Testis (tissue), 5 donors: ENCODE measurements at places on chromosomes 1 and 21. TPM values are rescaled to one million over a fixed set of nuclear protein-coding genes. Genes with fewer than 3 reads are reported as not detected.
A peak's percentile ranks its signal among the peaks of the same experiment; 100 is the strongest.

- no peak overlapping the region for H3K4me3 ChIP-seq
- no peaks in the 10 kb centered on the region for H3K36me3 ChIP-seq
- no peak for DNase-seq
- H3K27me3 ChIP-seq: no peaks in the 10 kb centered on the region
These were observed 5.8 kb downstream of the OLIG1 start for GRCh38 chr21:33075596-33076195.

GRCh38 chr1:59703918-59704378 lies 110.8 kb upstream of the HOOK1 start:
- no peak overlapping the region for H3K27ac ChIP-seq
- H3K4me1 ChIP-seq: peaks cover 3% of the 10 kb centered on the region
- no peak for DNase-seq
- no peaks in the 10 kb centered on the region for H3K36me3 ChIP-seq
- no peaks in the 10 kb centered on the region for H3K27me3 ChIP-seq
- no peak overlapping the region for H3K4me3 ChIP-seq

DNA sequence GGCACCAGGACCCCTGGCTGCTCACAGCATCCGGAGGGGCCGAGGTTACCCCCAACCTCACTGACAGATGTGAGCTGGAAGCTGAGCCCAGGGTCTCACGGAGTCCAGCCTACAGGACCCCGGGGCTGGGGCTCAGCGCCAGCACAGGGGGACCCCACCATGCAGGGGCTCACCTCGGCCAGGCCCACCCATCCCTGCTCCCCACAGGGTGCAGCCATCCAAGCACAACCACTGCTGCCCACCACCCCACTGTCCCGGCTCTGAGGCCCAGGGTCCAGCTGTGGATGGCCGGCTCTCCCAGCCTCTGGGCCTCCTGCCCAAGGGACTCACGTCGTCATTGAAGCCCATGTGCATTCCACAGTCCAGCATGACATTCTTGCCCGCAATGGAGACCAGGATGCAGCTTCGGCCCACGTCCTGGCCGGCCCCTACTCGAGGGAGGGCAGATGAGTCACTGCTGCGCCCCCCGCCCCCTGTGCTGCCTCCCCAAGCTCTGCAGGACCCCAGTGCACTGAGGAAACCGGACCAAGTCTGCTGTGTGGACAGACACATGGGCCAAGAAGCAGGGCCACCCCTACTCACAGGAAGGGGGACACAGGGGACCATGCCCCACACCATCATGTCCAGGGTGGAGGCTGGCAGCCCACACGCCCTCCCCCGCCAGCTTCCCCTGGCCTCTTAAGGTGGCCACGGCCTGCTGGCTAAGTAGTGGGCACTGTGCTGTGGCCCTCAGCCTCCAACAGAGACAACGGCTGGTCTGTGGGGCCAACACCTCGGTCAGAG lies 3.6 kb downstream of the INTS11 start:
- H3K27ac ChIP-seq: no peak overlapping the region
- H3K27me3 ChIP-seq: no peaks in the 10 kb centered on the region
- peaks cover 30% of the 10 kb centered on the region for H3K4me1 ChIP-seq
- no peaks in the 10 kb centered on the region for H3K36me3 ChIP-seq
- no peak overlapping the region for H3K4me3 ChIP-seq

DNA sequence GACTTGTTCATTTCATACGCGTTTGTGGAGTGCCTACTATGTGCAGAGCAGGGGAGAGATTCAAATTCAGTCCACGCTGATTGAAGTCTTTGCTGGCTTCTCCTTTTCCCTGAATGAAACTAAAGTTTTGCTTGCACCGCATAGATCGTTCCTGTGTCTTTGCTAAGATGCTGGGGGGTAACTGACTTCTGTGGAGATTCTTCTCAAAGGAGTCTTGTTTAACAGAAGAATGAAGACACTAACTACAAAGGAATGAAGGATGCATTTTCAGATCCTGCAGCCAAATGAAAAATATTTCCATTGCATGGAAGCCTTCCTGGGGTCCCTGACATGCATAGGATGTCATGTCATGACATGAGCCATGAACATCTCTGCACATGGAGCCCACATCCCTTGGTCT lies 26.9 kb upstream of the H6PD start:
- no peaks in the 10 kb centered on the region for H3K27me3 ChIP-seq
- no peaks in the 10 kb centered on the region for H3K36me3 ChIP-seq
- DNase-seq: no peak
- no peaks in the 10 kb centered on the region for H3K4me1 ChIP-seq

GRCh38 chr1:114345930-114346479 lies 165.0 kb downstream of the TRIM33 start:
- DNase-seq: peak; percentile 35
- peak overlapping the region; percentile 86 for H3K27ac ChIP-seq
- peaks cover 10% of the 10 kb centered on the region for H3K4me1 ChIP-seq
- no peaks in the 10 kb centered on the region for H3K36me3 ChIP-seq
- no peaks in the 10 kb centered on the region for H3K27me3 ChIP-seq

DNA sequence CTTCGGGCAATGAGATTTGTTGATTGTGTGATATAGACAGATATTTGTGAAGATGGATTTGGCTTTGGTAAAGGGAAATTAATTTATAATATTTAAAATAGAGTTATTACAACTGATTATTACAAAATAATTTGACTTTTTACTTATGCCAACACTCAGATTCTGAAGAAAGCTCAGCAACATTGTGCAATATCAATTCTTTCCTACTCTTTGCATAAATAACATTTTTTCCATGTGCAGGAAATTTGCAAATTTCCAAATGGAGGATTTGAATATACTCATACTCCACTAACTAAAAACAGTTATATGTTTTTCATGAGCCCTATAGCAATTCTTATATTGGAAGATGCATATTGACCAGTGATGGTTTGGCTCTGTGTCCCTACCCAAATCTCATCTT lies 676.4 kb upstream of the ADAMTS5 start:
- no peaks in the 10 kb centered on the region for H3K4me1 ChIP-seq
- no peaks in the 10 kb centered on the region for H3K36me3 ChIP-seq
- no peak overlapping the region for H3K4me3 ChIP-seq
- H3K27me3 ChIP-seq: no peaks in the 10 kb centered on the region
- DNase-seq: no peak

DNA sequence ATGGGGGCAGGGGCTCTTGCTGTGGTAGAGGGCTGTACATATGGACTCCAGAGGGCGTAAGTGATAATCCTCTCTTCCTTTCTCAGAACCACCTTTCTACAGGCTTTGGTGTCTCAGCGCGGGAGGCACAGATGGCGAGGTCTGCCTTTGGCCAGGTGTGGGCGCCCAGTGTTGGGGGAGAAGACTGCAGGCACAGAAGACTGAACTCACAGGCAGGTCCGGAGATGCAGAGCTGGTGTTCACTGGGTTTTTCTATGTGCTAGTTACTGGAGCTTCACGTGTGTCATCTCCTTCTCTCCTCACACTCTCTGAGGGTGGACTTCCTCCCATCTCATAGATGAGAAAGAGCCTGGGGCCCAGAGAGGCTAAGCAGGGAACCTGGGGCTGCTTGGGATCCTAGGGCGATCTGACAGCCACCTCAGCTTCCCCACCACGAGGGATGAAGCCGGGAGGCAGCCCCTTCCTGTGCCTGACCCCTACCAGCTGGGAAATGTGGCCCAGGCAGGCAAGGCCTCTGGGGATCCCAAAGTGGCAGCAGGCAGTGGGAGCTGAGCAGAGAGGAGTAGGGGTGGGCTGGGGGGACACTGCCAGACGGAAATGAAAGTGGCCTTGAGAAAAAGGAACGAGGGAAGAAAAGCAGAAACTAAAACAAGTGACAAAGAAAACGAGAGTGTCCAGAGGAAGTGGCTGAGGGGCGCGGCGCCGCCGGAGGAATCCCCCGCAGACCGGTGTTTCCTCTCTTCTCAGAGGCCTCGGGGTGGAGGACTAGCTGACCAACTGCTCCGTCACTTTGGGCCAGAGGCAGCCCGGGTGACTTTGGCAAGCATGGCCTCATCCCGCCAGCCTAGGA lies 191.6 kb downstream of the HIVEP3 start:
- H3K27me3 ChIP-seq: no peaks in the 10 kb centered on the region
- H3K27ac ChIP-seq: no peak overlapping the region
- peak; percentile 25 for DNase-seq
- peaks cover 20% of the 10 kb centered on the region for H3K4me1 ChIP-seq

- H3K4me1 ChIP-seq: no peaks in the 10 kb centered on the region
- no peaks in the 10 kb centered on the region for H3K27me3 ChIP-seq
- H3K27ac ChIP-seq: no peak overlapping the region
- no peaks in the 10 kb centered on the region for H3K36me3 ChIP-seq
- no peak for DNase-seq
- H3K4me3 ChIP-seq: no peak overlapping the region
These were observed 190.6 kb downstream of the FMN2 start for GRCh38 chr1:240282061-240282830.

DNA sequence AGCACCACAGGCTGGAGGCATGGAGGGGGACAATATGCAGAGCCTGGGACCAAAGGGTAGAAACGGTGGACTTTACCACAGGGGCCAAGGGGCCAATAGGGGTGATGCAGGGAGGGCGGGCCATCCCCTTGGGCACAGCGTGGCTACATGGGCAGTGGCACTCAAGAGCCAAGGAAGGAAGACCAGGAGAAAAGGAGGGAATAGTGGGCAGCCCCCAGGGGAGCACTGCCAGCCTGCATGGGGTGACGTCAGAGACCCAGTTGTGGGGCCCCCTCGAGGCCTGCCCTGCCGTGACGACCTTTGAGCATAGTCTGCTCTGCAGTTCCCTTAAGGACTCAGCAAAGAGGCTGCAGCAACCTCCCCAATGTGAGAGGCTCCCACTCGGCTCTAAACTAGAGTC lies 95.5 kb upstream of the TMPRSS2 start:
- no peaks in the 10 kb centered on the region for H3K36me3 ChIP-seq
- H3K27me3 ChIP-seq: no peaks in the 10 kb centered on the region
- H3K4me1 ChIP-seq: peaks cover 12% of the 10 kb centered on the region
- no peak overlapping the region for H3K27ac ChIP-seq
- no peak overlapping the region for H3K4me3 ChIP-seq

DNA sequence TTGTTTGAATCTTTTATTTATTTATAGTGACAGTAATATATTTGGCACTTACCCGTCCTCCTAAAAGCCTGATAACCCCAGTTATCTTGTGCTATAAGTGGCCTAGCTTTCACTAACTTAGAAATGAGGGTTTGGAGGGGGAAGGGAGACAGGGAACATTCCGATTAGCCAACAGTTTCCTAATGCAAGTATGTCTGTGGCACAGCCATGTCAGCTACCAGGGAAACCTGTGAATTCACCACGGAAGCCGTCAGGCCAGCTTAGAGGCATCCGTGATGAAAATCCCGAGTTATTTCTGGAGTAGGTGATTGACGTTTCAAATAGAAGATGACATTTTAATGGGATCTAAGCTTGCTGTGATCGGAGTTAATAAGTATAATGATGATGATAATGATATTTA lies 39.4 kb upstream of the BCL10 start:
- H3K27ac ChIP-seq: no peak overlapping the region
- no peak overlapping the region for H3K4me3 ChIP-seq
- H3K4me1 ChIP-seq: no peaks in the 10 kb centered on the region
- no peak for DNase-seq
- no peaks in the 10 kb centered on the region for H3K27me3 ChIP-seq

DNA sequence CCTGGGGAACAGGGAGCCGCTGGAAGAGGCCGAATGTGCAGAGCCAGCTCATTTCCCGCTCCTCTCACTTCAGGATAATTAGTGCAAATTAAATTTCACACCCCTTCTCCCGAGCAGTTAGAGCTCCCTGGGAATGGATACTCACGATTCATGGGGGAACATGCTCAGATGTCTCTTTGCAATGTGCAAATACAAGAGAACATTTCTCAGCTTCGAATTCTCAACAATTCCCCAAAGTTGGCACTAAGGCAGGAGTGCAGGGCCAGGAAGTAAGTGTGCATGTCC lies 54.9 kb downstream of the CAMK2N1 start:
- no peaks in the 10 kb centered on the region for H3K36me3 ChIP-seq
- no peaks in the 10 kb centered on the region for H3K27me3 ChIP-seq
- H3K4me3 ChIP-seq: no peak overlapping the region

DNA sequence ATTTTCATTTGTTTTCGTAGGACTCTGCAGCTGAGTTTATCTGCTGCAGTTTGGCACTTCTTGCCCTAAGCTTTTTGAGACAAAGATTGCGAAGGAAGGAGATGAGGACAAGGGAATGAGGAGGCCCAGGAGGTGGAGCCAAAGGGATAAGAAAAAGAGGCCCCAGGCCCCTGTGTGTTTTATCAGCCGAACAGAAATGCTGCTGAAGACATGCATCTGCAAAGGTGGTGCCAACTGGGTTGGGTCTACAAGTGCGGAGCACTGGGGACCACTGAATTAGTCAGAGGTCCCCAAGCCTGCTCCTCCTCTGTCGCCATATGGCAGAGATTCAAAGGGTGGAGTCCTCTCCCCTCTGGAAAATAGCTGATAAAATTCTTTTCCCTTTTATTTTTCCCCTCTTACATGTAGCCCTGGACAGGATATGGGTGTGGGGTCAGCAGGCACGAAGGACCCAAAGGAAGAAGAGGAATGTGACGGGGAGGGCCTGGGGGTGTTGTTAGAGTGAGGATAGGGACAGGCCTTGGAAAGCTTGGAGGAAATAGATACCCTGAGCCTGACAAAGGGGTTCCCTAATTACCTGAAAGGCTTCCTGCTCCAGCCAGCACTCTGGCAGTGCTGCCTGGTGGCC lies 2.7 kb downstream of the CD34 start:
- peak overlapping the region; percentile 61 for H3K27ac ChIP-seq
- H3K36me3 ChIP-seq: no peaks in the 10 kb centered on the region
- DNase-seq: peak; percentile 56
- no peaks in the 10 kb centered on the region for H3K27me3 ChIP-seq

DNA sequence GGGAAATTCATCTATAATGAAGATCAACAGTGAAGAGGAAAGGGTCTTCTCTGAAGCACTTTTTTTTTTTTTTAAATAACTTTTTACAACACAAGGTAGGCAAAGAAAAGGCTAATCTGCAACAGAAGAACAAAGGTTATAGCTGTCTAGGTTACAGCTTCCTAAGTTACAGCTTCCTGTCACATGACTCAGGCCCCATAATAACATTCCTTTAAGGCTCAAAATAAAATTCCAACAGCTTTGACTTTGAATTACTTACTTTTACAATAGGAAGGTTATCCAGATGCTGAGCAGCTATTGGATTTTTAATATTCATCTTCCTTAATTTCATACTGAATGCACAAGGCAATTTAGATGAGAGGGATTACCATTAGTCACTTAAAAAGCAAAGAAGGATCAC lies 40.4 kb upstream of the TMEM61 start:
- H3K27ac ChIP-seq: no peak overlapping the region
- DNase-seq: no peak
- no peaks in the 10 kb centered on the region for H3K36me3 ChIP-seq
- no peak overlapping the region for H3K4me3 ChIP-seq

- H3K36me3 ChIP-seq: no peaks in the 10 kb centered on the region
- H3K4me1 ChIP-seq: no peaks in the 10 kb centered on the region
- H3K4me3 ChIP-seq: no peak overlapping the region
- H3K27ac ChIP-seq: no peak overlapping the region
- DNase-seq: no peak
- H3K27me3 ChIP-seq: no peaks in the 10 kb centered on the region
These were observed 148.3 kb downstream of the ACTL8 start for GRCh38 chr1:17903386-17903785.

- no peaks in the 10 kb centered on the region for H3K27me3 ChIP-seq
- no peak overlapping the region for H3K4me3 ChIP-seq
These were observed 27.5 kb downstream of the OVGP1 start for GRCh38 chr1:111399792-111400610.

PHF13 gene
- total RNA-seq: 88.1 TPM

TNFRSF8 gene
- 6.9 TPM for total RNA-seq

IFI44L gene
- 12.0 TPM for total RNA-seq

GPA33 gene
- total RNA-seq: 0.63 TPM

TSTD1 gene
- total RNA-seq: 100 TPM

TMEM52 gene
- 143 TPM for total RNA-seq

DSCAM gene
- total RNA-seq: 2.3 TPM

CR2 gene
- 1.5 TPM for total RNA-seq

UBE2U gene
- total RNA-seq: 16.9 TPM

ARPC5 gene
- 66.6 TPM for total RNA-seq

CELF3 gene
- total RNA-seq: 3.2 TPM

ANGPTL7 gene
- total RNA-seq: not detected
